ENCODE measurements at places on chromosomes 4 and X.
A peak's percentile ranks its signal among the peaks of the same experiment; 100 is the strongest.

GRCh38 chr4:98283219-98284189 lies 22.3 kb downstream of the RAP1GDS1 start:
- DNase-seq: no peak

DNA sequence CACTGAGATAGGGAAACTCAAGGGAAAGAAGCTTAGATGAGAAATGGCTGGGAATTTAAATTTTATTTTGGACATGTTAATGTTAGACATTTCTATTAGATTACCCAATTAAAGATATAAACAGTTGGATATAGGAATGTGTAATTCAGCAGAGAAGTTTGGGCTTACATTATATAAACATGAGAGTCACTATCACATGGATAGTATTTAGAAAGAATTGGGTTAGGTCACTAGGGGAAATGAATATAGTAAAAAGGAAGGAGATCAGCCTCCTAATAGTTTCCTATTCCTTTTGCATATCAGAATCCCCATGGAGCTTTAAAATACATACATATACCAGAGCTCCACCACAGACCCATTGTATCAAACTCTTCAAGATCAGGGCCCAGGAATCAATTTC lies 19.6 kb upstream of the CXCL5 start:
- no peak for DNase-seq

GRCh38 chr4:96744676-96745075 lies 904.8 kb downstream of the PDHA2 start:
- DNase-seq: peak; percentile 61

DNA sequence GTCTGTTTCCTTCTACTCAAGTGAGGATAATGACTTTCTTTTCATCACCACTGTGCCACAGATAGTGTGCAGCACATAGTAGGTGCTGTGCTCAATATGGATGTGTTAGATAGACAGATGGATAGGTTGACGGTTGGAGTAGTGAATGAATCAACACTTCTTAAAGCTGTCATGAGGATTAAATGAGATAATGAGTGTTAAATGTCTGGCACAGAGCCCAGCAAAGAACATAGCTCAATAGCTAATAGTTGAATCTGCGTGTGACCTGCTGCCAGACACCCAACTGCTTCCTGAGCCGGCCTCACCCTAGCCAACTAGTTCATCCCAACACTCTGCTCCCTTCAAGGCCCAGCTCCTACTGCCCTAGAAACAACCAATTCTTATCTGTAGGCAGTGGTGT lies 67.7 kb upstream of the PJA1 start:
- peak; percentile 78 for DNase-seq

DNA sequence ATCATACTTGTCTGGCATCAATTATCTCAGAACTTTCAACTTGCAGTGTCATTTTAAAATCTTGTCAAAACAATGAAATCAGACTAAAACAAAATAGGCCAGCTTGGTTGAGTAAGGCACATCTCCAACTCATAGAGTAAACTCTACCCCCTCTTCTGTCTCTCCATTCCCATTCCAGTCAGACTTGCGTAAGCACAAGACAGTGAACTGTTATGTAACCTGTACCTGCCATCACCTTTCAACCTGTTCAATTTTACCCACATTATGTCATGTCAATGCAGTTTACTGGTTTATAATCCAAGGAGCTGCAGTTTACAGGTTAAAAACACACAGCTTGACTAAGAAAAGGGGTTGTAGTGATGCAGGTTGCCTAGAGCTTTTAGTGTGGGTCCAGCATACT lies 8.3 kb downstream of the CDX4 start:
- no peak for DNase-seq

DNA sequence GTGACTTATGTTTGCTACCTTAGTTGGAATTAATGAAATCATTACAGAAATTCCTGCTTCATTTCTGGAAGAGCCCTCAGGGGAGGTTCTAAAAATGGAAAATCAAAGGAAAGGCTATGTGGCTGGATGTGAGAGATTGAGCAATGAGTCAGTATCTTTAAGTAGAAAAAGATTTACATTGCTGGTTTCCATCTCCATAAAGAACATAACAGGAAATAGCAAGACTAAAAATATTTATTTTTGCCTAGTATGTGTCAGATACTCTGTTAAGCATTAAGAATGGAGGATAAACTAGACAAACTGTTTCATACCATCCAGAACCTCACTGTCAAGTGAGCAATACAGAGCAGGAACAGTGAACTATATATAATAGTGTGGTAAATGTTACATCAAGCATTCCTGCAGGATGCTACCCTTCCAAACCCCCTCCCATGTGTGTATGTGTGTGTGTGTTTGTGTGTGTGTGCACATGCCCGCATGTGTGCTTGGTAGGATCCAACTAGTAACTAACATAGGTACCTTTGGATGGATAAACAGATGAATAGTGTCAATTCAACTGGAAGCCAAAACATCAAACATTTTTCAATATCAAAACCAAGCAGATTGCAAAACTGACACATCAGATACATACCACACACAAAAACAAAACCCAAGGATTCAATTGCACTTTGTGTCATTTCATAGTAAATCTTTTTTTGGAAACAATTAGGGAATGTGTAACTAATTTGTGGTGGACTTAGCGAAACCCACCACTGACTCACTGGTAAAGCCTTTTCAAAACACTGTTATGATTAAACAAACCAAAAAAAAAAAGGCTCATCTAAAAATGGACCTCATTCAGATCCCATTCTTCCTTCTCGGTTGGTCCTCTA lies 223.4 kb downstream of the SHROOM3 start:
- DNase-seq: no peak

GRCh38 chrX:152930516-152930915 lies 32.6 kb downstream of the ZNF185 start:
- DNase-seq: no peak

GRCh38 chr4:39324446-39324845 lies 41.7 kb downstream of the RFC1 start:
- no peak for DNase-seq

GRCh38 chr4:7842384-7843279 lies 97.0 kb downstream of the AFAP1 start:
- DNase-seq: no peak

GRCh38 chrX:150100261-150100660 lies 162.0 kb upstream of the EOLA2 start:
- no peak for DNase-seq

GRCh38 chr4:14329228-14329627 lies 673.1 kb upstream of the CPEB2 start:
- no peak for DNase-seq

GRCh38 chr4:181536811-181537434 lies 706.3 kb upstream of the TENM3 start:
- no peak for DNase-seq

DNA sequence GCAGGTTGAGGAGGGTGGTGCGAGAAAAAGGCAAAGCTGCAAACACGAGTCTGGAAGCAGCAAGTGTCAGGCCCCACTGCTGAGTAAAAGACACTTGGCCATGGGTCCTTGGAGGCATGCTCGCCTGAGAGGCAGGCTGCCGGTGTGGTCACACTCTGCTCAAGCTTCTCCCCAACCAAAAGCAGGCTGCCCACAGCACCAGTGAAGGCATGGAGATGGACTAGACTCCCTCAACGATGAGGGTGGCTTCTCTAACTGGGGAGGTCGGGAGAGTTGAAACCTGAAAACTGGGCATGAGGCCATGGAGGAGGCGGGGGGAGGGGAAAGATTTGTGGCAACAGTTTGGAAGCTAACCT lies 86.5 kb downstream of the ATG4A start:
- DNase-seq: no peak

DNA sequence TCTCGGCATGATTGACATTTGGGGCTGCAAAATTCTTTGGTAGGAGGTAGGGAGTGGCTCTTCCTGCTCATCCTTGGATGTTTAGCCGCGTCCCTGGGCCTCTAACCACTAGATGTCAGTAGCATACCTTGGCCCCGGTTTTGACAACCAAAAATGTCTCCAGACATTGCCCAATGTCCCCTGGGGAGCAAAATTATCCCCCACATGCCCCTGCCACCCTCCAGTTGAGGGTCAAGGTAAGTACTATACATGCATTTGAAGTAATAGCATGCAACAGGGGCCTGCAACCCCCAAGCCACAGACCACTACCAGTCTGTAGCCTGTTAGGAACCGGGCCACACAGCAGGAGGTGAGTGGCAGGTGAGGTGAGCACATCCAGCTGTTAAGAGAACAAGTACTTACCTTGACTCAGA lies 17.6 kb upstream of the KIAA1210 start:
- peak; percentile 26 for DNase-seq

- peak; percentile 51 for DNase-seq
Measured at GRCh38 chr4:16794816-16795445, 103.5 kb downstream of the LDB2 start.

DNA sequence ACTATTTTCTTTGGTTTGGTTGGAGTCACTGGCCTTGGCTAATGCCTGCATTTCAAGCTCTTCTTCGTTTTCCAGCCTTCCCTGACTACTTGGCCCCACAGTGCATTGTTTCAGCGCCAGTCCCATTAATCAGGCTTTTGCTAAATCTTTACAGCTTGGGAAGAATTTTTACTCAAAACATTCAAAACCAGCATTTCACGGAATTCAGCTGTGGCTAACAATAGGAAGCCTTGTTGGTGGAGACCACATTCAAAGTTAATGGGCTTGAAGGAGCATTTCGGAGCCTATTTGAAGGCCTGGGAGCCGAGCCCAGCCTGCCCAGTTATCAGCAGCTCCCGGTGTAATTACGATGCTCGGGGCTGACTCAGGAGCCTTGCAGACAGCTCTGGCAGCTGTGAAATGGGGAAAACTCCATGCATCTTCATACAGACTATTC lies 30.8 kb upstream of the VCX2 start:
- no peak for DNase-seq

GRCh38 chr4:17613761-17614415 lies 553 bp upstream of the MED28 start:
- DNase-seq: peak; percentile 39

DNA sequence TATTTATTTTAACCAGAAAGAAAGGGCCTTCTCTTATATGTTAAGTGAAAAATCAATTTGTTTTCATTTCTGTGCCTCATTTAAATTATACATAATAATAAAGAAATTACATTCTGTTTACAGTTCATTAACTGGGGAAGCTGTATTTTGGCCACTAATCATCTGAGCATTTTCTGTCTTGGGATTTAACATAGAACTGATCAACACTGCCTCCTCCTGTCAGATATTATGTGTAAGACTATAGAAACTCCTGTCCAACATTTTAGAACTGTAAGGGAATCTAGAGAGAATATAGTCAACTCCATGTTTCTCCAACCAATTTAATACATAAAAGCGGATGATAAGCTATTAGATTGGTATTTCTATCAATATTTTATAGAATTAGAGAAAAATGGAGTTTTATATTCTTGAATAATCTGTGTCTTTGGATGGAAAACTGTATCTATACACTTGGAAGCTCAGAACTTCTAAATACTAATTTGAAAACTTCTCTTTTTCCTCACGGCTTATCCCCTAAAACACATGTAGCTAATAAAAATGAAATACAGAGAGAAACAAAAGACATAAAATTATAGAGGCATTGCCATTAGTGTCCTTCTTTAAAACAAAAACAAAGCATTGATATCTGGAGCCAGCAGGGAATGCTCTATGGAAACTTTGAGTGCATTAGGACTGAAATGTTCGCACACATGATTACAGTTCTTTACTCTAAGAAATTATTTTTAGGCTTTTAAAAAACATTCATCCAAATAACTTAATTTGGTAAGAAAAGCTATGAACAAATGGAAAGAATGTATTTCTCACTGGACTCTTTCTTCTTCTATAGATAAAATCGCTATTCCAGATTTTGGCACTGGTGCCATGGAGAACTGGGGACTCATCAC lies 33.1 kb downstream of the ENPEP start:
- peak; percentile 70 for DNase-seq

GRCh38 chrX:10259716-10260115 lies 102.9 kb downstream of the CLCN4 start:
- no peak for DNase-seq

- DNase-seq: no peak
Measured at GRCh38 chr4:6813725-6814124, 31.2 kb downstream of the KIAA0232 start.

Data from hematopoietic multipotent progenitor cell treated with erythropoietin and hydrocortisone succinate and interleukin-3 and kit ligand, for 4 days (in vitro differentiated cells).